ENCODE measurements at places on chromosomes 3 and 15. TPM values are rescaled to one million over a fixed set of nuclear protein-coding genes. Genes with fewer than 3 reads are reported as not detected.

The GP5 gene
- not detected for total RNA-seq

The GPR160 gene
- 0.92 TPM for total RNA-seq

The ABHD17C gene
- total RNA-seq = 2.9 TPM

The ARPP19 gene
- total RNA-seq = 230 TPM

The SHISA5 gene
- total RNA-seq = 25.0 TPM

The OXTR gene
- 0.16 TPM for total RNA-seq

The PRR20G gene
- not detected for total RNA-seq

The MB21D2 gene
- total RNA-seq = 1.3 TPM

The A4GNT gene
- total RNA-seq = not detected

The COL6A6 gene
- total RNA-seq = 0.13 TPM

The PTH1R gene
- total RNA-seq = 1.1 TPM

The GOLGA8M gene
- 0.38 TPM for total RNA-seq

The CTSH gene
- total RNA-seq = 22.1 TPM

The SMCO1 gene
- 10.3 TPM for total RNA-seq

The NEK10 gene
- 7.4 TPM for total RNA-seq

The STAC gene
- 0.19 TPM for total RNA-seq

The CACNA2D2 gene
- total RNA-seq = 1.6 TPM

The SLC25A38 gene
- total RNA-seq = 24.9 TPM

The FRMD4B gene
- 4.0 TPM for total RNA-seq

The P4HTM gene
- 11.1 TPM for total RNA-seq

The SLC28A2 gene
- total RNA-seq = not detected

The SPINT1 gene
- 0.19 TPM for total RNA-seq

Measured in psoas muscle (tissue), 8 donors.